ENCODE measurements at places on chromosomes 6 and 20. TPM values are rescaled to one million over a fixed set of nuclear protein-coding genes. Genes with fewer than 3 reads are reported as not detected.

DNA sequence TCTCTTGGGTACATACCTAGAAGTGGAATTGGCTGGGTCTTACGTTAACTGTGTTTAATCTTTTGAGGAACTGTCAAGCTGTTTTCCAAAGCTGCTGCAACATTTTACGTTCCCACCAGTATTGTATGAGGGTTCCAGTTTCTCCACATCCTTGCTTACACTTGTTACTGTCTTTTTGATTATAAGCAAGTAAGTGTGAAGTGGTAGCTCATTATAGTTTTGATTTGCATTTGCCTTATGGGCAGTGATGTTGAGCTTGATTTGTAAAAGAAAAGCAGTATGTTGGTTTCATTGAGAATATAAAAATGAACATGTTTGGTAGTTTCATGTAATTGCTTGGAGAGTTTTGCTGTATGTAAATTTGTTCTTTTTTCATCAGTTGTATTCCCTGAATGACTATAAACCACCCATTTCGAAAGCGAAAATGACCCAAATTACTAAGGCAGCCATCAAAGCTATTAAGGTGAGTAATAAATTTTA, 40.4 kb downstream of the SCAF8 start:
- DNase-seq, result no peak

DNA sequence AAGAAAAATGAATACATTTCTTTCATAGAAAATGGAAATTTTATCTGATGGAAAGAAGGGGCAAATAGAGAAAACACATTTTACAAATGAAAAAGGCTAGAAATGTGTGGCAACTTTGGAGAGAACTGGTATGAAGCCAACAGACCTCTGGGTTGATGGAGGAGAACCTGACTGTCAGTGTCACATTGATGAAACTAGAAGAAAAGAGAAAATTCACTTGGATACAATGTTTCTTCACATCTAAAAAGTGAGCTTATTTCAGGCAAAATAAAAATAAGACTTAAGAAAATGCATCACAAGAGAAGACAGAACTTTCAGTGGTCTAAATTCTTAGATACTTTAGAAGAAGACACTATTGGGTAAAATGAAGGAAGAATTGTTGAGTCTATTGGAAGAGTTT, at the start of gene OR12D2:
Gene OR12D2 (plus strand): TSS at position 301 of the 400 bp plus-strand sequence. CDS start 1,069 bp downstream, outside the sequence.
- no peak for DNase-seq

GRCh38 chr6:45001663-45002062, 326.5 kb upstream of the RUNX2 start:
- no peak for DNase-seq

DNA sequence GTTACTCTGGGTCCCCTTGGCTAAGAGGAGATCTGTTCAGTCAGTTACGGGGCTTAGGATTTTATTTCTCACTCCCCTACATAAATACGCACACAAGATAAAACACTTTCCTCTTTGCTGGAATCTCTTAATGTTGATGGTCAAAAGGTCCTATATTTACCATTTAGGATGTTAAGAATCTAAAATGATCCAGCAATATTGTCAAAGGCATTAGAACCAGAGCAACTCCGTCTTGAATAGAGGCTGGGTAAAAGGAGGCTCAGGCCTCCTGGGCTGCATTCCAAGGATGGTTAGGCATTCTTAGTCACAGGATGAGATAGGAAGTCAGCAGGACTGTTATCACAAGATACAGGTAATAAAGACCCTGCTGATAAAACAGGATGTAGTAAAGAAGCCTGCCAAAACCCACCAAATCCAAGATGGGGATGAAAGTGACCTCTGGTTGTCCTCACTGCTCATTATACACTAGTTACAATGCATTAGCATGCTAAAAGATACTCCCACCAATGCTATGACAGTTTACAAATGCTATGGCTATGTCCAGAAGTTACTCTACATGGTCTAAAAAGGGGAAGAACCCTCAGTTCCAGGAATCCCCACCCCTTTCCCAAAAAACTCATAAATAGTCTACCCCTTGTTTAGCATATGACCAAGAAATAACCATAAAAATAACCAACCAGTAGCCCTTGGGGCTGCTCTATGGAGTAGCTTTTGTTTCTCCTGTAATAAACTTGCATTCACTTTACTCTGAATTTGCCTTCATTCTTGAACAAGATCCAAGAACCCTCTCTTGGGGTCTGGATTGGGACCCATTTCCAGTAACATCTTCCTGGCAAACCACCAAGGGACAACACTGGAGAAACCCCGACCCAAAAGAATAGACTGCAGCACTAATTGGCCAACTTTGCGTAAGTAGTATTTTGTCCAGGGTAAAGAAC, 107.5 kb downstream of the DTNBP1 start:
- no peak for DNase-seq

HSPA1L gene
- 1.4 TPM for total RNA-seq

- DNase-seq, result no peak
These were observed 338.2 kb upstream of the PREP start for GRCh38 chr6:105740946-105741645.

PTCHD4 gene
- 1.6 TPM for total RNA-seq

AKAP12 gene
- total RNA-seq, result 140 TPM

GRCh38 chr20:51804754-51805153, 2.4 kb upstream of the SALL4 start:
- no peak for DNase-seq

SNAI1 gene
- total RNA-seq, result 8.6 TPM
